ENCODE measurements at places on chromosomes 12 and 14. TPM values are rescaled to one million over a fixed set of nuclear protein-coding genes. Genes with fewer than 3 reads are reported as not detected.

Gene C14orf180
- not detected for polyA plus RNA-seq

GRCh38 chr14:94192536-94192935 lies 18.4 kb downstream of the PPP4R4 start:
- no peaks in the 10 kb centered on the region for H3K36me3 ChIP-seq
- DNase-seq, result no peak
- H3K27me3 ChIP-seq, result no peaks in the 10 kb centered on the region
- no peak overlapping the region for H3K4me3 ChIP-seq
- no peaks in the 10 kb centered on the region for H3K4me1 ChIP-seq

Gene KRT73
- not detected for polyA plus RNA-seq

GRCh38 chr12:70443062-70443673 lies 77.1 kb downstream of the KCNMB4 start:
- DNase-seq, result no peak
- H3K27ac ChIP-seq, result no peak overlapping the region
- no peaks in the 10 kb centered on the region for H3K36me3 ChIP-seq
- H3K4me1 ChIP-seq, result peaks cover 8% of the 10 kb centered on the region
- no peaks in the 10 kb centered on the region for H3K27me3 ChIP-seq

- H3K27ac ChIP-seq, result no peak overlapping the region
- no peak for DNase-seq
- no peaks in the 10 kb centered on the region for H3K27me3 ChIP-seq
These were observed 331.1 kb downstream of the GLT1D1 start for GRCh38 chr12:129184127-129184928.

Gene ADAM21
- 0.77 TPM for polyA plus RNA-seq

Gene ATP6V1D
- 112 TPM for polyA plus RNA-seq

GRCh38 chr12:123142921-123143735 lies 7.8 kb downstream of the PITPNM2 start:
- DNase-seq, result no peak
- H3K36me3 ChIP-seq, result no peaks in the 10 kb centered on the region
- H3K27ac ChIP-seq, result no peak overlapping the region
- H3K4me1 ChIP-seq, result peaks cover 24% of the 10 kb centered on the region

GRCh38 chr12:38949363-38949762 lies 44.0 kb upstream of the CPNE8 start:
- no peak for DNase-seq
- no peaks in the 10 kb centered on the region for H3K36me3 ChIP-seq
- H3K27me3 ChIP-seq, result no peaks in the 10 kb centered on the region
- H3K4me1 ChIP-seq, result no peaks in the 10 kb centered on the region

GRCh38 chr14:99510556-99511139 lies 29.4 kb downstream of the CCNK start:
- H3K4me1 ChIP-seq, result no peaks in the 10 kb centered on the region
- H3K4me3 ChIP-seq, result no peak overlapping the region
- peaks cover 52% of the 10 kb centered on the region for H3K36me3 ChIP-seq
- DNase-seq, result no peak

GRCh38 chr12:66258011-66258410 lies 44.3 kb upstream of the HELB start:
- H3K36me3 ChIP-seq, result no peaks in the 10 kb centered on the region
- H3K4me3 ChIP-seq, result no peak overlapping the region
- H3K27ac ChIP-seq, result no peak overlapping the region
- DNase-seq, result no peak
- H3K4me1 ChIP-seq, result no peaks in the 10 kb centered on the region

- no peak overlapping the region for H3K4me3 ChIP-seq
- H3K27me3 ChIP-seq, result no peaks in the 10 kb centered on the region
- H3K4me1 ChIP-seq, result peaks cover 38% of the 10 kb centered on the region
- no peak for DNase-seq
- no peaks in the 10 kb centered on the region for H3K36me3 ChIP-seq
- H3K27ac ChIP-seq, result peak overlapping the region; percentile 57
These were observed 186.4 kb upstream of the PRMT8 start for GRCh38 chr12:3304436-3305165.

DNA sequence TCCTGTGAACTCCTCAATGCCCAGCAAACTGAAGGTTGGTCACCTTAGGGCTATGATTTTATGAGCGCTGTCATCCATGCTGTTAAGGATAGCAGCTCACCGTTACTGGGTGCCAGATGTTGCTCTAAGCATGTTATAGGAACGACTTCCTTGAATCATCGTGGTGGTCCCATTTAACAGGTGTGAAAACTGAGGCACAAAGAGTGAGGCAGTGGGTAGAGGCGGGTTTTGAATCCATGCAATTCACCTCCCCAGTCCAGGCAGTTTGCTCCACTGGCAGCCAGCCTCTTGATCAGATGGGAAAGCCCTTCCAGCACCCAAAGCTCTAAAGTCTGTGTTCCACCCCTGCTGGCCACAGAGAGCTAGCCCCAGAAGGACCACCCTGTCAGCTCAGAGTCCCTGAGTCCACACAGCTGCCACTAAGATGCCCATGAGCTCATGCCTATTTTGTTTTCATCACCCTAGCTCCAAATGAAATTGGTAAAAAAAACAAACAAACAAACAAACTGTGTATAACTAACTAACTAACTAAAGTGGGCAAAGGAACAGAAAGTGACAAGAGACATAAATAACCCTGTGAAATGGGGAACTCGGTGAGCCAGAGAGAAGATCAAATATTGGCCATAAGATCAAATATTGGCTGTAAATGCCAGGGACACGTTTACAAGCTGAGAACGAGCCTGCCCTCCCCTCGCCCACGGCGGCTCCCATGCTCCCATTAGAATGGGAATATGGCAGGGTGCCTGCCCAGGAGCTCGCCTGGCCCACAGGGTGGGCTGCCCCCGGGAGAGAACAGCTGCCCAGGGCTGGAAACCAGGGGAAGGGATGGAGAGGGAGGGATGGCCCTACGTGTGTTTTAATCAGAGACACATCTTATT lies 72.3 kb upstream of the RFLNA start:
- no peak overlapping the region for H3K27ac ChIP-seq
- H3K4me1 ChIP-seq, result peaks cover 6% of the 10 kb centered on the region
- H3K36me3 ChIP-seq, result no peaks in the 10 kb centered on the region
- no peaks in the 10 kb centered on the region for H3K27me3 ChIP-seq
- no peak for DNase-seq

GRCh38 chr14:50675597-50675996 lies 7.5 kb upstream of the SAV1 start:
- peak overlapping the region; percentile 13 for H3K4me3 ChIP-seq
- peak overlapping the region; percentile 57 for H3K27ac ChIP-seq

- H3K4me1 ChIP-seq, result peaks cover 18% of the 10 kb centered on the region
- H3K27me3 ChIP-seq, result no peaks in the 10 kb centered on the region
- H3K4me3 ChIP-seq, result no peak overlapping the region
- H3K36me3 ChIP-seq, result no peaks in the 10 kb centered on the region
- peak overlapping the region; percentile 53 for H3K27ac ChIP-seq
These were observed 53.7 kb downstream of the TMTC2 start for GRCh38 chr12:82740129-82741000.

- no peaks in the 10 kb centered on the region for H3K36me3 ChIP-seq
- H3K27ac ChIP-seq, result no peak overlapping the region
- no peaks in the 10 kb centered on the region for H3K27me3 ChIP-seq
- DNase-seq, result no peak
- no peaks in the 10 kb centered on the region for H3K4me1 ChIP-seq
These were observed 169.4 kb upstream of the PLEKHG7 start for GRCh38 chr12:92533280-92533890.

DNA sequence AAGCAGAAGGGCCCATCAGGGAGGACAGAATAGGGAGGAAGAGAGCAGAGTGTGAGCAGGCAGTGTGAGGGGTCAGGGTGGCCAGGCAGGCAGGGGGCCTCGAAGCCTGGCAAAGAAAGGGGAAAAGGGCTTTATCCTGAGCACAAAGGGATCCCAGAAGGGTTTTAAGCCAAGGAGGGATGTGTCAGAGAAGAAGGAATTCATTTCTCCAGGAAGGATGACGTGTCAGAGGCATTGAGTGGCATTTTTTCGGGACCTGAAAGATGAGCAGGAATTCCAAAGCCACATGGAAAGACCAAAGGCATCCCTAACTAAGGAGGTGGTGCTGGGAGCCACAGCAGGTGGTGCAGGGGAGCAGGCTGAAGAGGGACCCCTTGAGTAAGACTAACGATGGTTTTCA lies 132.1 kb downstream of the DICER1 start:
- H3K27ac ChIP-seq, result no peak overlapping the region
- no peaks in the 10 kb centered on the region for H3K27me3 ChIP-seq
- H3K36me3 ChIP-seq, result no peaks in the 10 kb centered on the region
- DNase-seq, result no peak
- H3K4me3 ChIP-seq, result no peak overlapping the region

GRCh38 chr12:46547421-46548354 lies 175.1 kb upstream of the SLC38A2 start:
- peak overlapping the region; percentile 99 for H3K27ac ChIP-seq
- no peaks in the 10 kb centered on the region for H3K36me3 ChIP-seq
- peaks cover 64% of the 10 kb centered on the region for H3K4me1 ChIP-seq
- no peaks in the 10 kb centered on the region for H3K27me3 ChIP-seq

Data from keratinocyte (primary cell).